ENCODE measurements at places on chromosomes 2 and 18. TPM values are rescaled to one million over a fixed set of nuclear protein-coding genes. Genes with fewer than 3 reads are reported as not detected.

DNA sequence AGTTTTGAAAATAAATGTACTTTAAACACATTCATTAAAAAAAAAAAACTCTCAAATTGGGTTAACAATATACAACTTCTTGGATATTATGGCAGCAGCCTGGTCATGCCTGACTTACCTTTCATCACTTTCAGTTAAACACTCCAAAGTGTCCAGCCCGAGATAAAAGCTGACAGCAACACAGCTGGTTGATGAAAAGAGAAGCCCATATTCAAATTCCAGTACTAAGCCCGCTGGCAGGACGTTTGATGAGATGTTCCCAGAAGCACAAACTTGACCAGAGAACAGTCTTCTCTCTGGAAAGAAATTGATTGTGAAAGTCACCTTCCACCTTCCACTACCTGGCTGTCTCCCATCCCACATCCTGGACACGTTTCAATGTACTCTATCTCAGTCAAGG, 586.3 kb downstream of the TDRD15 start:
- no peak for DNase-seq

The EVA1A gene
- 10.7 TPM for total RNA-seq

DNA sequence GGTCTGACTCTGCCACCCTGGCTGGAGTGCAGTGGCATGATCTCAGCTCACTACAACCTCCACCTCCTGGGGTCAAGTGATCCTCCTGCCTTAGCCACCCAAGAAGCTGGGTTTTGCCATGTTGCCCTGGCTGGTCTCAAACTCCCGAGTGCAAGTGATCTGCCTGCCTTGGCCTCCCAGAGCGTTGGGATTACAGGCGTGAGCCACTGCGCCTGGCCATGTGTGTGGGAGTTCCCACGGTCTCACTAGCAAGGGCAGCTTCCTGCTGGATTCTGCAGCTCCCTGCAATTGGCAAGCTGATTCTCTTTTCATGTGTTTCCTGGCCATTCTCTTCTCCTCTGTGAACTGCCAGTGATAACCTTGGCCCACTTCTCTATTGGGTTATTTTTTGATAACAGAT, 84.0 kb downstream of the USP40 start:
- no peak for DNase-seq

DNA sequence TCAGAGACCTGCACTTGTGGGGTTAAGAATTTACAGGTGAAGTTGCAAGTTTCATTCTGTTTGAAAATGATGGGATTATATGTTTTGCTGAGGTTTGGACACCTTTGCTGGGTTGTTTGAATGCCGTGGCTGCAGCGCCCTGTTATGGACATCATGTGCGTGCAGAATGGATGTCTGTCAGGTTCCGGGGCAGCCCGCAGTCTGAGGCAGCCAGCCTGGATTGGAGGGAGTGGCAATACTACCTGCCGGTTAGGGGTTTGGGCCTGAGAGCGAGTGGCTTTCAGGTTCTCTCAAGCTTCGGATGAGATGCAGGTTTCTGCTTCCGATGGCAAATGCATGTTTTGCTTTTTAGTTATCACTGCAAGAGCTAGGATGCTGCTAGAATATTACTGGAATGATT, 1.1 kb downstream of the CASP8 start:
- no peak for DNase-seq

The RAMP1 gene
- total RNA-seq: 12.5 TPM

DNA sequence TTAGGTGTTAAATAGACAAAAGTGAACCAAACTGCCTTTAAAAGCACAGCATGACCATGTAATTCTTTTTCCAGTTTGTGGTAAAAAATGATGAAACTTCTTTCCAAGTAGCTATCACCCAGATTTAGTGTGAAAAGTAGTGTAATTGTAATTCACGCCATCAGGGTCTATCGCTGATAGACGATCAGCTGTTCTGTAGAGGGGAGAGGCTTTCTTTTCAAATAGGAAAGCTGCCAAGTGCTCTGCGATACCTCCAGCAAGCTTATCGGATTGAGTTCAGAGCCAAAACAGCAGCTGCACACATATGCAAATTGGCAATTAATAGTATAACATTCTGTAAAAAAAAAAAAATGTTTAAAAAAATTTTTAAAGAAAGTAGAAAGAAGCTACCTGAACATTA, 61.9 kb upstream of the PSMD14 start:
- DNase-seq: no peak

The ANKRD30B gene
- 0.20 TPM for total RNA-seq

DNA sequence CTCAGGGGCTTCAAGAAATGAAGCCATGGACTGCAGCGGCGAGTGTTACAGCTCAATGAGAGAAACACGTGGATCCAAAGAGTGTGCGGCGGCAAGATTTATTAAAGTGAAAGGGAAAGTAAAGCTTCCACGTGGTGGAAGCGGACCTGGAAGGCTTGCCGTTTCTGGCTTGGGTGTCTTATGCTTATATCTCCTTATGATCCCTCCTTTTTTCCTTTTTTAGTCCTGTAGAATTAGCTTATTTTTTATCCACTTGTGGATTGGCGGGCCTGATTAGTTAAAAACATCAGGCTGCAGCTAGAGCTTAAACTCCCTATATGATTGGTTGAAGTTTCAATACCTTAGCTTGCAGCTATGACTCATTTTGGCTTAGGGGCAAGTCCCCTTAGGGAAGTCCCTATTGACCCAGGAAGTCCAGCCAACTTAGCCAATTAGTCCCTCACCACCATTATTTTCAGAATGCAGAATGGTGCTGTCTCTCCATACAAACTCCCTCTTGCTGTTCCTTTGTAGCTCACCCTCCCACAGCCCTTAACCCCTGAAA, 11.6 kb upstream of the HNMT start:
- peak; percentile 43 for DNase-seq

DNA sequence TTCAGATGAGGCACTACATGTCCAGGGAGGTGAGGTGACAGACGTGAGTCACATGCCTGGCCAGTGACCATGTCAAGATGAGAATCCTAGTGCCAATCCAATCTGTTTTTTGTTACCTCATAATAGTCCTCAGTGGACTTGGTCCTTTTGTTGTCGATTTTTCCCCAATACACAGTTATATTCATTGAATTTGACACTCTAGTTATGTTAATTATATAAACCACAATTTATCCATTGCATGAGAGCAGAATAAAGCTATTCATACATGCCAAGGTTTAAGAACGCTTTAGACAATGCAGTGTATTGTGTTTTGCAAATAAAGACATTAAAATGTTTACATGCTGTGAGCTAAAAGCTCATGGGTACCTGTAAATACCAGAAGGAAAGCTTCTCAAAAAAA, 21.6 kb upstream of the TMEFF2 start:
- no peak for DNase-seq

- no peak for DNase-seq
These were observed 190.8 kb downstream of the RTP5 start for GRCh38 chr2:242060212-242060835.

The KCNIP3 gene
- total RNA-seq: 2.4 TPM

DNA sequence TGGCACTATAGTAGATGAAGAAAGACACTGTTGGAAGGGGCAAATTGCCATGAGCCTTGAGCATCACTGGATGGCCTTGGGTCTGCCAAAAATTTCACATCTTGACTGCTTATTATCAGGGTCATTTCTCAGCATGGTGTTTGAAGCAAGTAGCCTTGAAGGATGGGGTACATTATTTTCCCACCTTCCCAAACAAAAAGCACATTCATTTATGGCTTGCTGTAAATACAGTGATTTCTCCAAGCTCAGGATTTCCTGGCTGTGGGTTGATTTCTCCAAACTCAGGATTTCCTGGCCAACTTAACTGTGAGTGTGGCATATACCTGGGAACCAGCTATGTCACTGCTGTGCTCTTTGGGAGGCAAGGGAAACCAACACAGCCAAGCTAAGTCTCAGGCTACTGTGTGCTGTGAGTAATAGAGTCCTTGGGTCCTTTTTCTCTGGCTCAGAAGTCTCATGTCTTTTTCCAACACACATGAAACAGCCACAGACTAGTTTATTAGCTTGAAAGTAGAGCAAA, 116.6 kb downstream of the SPHKAP start:
- no peak for DNase-seq

DNA sequence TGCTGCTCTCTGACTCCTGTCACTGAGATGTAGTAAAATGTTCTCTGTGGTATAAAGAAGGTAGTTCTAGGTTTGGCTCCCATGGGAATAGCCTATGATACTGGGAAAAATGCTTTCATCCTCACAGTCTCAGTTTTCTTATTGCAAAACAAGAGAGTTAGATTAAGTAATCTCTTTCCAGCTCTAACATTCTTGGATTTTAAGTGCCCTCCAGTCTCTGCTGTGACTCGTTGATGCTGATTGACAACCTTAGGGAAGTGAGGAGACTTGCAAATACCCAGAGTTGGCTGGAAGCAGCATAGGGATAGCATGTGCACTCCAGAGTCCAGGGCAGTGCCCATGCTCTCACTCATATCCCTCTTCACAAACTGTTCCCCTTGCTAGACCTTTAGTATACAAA, 534.9 kb downstream of the SLC4A3 start:
- DNase-seq: no peak

The MRPS9 gene
- total RNA-seq: 20.5 TPM

The IER3IP1 gene
- 24.7 TPM for total RNA-seq

DNA sequence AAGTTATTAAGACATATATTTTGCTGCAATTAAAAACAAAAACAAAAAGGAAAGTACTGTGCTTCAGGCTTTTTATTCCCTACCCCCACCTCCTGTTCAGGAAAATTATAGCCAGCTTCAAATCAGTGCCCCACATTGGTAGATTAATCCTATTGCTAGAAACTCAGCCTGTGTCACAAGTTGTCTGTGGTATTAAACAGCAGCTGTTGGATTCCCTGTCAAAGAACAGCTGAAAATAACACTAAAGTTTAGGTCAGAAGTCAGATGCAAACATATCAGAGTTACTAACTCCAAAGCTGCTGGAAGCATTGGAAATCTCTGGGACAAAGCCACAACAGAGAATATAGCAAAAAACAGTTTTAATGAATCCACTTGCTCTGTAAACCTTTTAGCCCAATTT, 818 bp upstream of the CCDC141 start:
- DNase-seq: peak; percentile 13

DNA sequence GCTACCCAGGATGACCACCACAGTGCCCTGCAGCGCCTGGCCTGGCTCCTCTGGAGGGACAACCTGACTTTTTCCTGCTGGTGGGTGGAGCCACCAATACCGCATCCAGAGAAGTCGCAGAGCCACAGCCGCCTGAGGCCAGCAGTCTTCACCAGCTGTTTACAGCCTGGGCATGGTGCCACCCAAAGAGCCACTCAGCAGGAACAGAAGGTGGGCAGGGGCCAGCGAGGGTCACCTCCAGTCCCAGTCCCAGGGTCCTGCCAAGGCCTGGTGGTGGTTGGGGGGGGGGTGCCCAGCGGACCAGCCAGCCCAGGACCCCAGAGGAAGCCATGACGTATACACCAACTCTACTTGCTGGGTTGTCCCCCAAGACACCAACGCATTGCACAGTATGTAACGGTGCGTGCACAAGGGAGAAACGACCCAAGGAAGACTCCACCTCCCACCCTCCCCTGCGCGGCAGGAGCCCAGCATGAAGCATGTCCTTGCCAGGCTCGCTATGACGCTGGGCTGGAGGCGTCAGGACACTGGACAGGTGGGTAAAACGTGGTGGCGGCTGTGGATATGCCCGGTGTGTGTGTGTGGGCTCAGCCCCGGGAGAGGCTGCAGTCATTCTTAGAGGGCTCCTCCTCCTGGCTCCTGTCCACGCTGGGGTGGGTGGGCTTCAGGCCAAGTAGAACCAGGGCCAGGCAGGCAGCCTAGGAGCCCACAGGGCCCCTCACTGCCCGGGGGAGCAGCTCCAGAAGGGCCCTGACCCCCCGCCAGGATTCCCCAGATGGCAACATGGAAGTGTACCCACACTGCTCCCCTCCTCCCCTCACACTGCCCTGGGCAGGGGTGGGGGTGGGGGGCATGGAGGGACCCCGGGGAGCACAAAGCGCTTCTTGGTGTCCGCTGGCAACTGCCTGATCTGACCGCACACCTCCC, 49.3 kb downstream of the HS6ST1 start:
- no peak for DNase-seq

- DNase-seq: no peak
These were observed 172.2 kb upstream of the SETBP1 start for GRCh38 chr18:44508474-44508873.

DNA sequence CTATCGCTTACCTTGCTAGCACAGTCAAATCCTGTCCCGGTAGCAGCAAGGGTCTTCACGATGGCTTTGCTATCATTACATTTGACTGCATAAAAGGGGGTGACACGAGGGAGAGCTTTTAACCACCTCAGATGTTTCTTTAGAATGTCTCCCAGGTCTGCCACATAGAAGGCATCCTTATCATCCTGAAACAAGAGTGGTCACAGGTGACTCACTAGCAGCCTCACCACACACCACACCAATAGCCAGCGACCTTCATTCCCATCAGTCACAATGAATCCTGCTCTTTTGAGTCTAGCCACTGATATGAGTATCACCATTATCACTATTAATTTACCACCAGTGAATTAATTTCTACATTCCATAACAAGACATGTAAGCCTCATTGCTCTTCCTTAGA, 3.7 kb downstream of the ODC1 start:
- no peak for DNase-seq

GRCh38 chr18:26536032-26536431, 12.3 kb downstream of the KCTD1 start:
- DNase-seq: no peak

The INHA gene
- total RNA-seq: 0.10 TPM

The DTNA gene
- 14.1 TPM for total RNA-seq

GRCh38 chr18:24432618-24433017, 6.1 kb downstream of the IMPACT start:
- no peak for DNase-seq

- no peak for DNase-seq
These were observed 88.5 kb downstream of the PRKCE start for GRCh38 chr2:45739796-45740485.

DNA sequence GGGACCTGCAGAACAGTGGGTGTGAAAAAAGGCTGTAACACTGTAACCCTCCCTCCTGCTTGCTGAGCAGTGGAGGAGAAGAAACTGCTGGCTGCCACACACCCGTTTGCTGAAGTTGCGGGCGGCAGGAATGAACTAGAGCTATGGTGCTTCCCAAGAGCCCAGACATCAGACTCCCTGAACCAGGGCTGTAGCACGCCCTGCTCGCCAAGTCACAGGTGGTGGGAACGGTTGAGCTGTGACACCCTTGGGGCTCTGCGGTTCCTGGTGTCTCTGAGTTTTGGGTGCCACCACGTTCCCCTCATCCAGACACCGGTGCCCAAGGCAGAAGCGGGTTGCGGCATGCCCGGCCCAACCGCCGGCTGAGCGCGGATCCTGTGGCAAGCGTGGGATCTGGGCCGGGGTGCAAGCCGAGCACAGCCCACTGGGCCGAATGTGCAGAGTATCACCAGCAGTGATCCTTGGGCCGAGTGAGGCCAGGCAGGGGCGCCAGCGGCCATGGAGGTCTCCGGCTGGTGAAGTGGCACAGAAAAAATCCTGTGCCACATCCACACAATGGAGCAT, 15.0 kb upstream of the ADI1 start:
- no peak for DNase-seq

The NMS gene
- not detected for total RNA-seq

GRCh38 chr18:12329125-12329698, 21.2 kb downstream of the TUBB6 start:
- DNase-seq: no peak

- no peak for DNase-seq
These were observed 494.8 kb downstream of the CMPK2 start for GRCh38 chr2:6370753-6371551.

- DNase-seq: no peak
These were observed 23.7 kb upstream of the SCYGR1 start for GRCh38 chr2:227411320-227411989.

The SRD5A2 gene
- total RNA-seq: not detected

The FHOD3 gene
- 32.0 TPM for total RNA-seq

- no peak for DNase-seq
These were observed 44.5 kb downstream of the EML6 start for GRCh38 chr2:54767921-54768320.

- no peak for DNase-seq
These were observed 332.8 kb upstream of the RAB12 start for GRCh38 chr18:8276406-8276805.

Measured in skin of body (tissue), 3 donors.